Activated CD8-positive, alpha-beta T cell treated with anti-CD3 and anti-CD28 coated beads, Interleukin-2, amount 10 ng/mL, durations not matched to agents 7 days and 5 days (primary cell): ENCODE measurements at places on chromosomes 7 and 10. TPM values are rescaled to one million over a fixed set of nuclear protein-coding genes. Genes with fewer than 3 reads are reported as not detected.

DNA sequence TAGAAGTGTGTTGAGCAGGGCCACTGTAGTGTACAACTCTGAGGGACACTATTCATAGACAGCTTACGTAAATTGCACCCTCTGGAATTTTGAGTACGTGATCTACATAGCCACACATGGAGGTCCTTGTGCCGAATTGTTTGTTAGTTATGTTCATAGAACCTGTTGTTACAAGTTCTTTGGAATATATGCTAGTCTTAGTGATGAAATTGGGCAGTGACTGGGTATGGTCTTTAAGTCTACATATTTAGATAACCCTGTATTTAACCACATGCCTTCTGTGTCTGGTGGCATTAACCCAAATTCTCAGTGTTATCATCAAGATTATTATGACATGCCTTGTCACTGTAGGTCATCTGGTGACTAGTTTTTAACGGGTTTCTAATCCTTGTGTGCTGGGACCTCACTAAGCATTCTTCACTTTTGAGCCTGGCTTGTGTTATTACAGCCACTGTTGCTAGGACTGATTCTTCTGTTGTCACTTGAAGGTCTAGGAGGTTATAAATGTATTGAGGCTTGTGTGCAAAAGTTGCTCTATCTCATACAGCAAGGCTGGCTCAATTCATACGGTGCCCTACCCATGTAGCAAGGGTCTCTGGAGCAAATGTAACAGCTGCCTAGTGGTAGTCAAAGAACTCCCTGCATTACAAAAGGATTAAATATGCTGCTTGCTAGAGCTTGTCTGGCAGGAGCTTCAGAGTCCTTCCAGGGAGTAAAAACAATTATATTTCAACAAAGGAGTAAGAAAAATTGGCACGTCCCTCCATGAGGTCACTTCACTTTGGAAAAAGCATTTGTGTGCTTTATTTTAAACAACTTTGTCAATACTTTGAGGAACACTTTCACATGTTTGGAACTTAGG is 65.4 kb downstream of the CDK14 start:
- no peak for DNase-seq

DNA sequence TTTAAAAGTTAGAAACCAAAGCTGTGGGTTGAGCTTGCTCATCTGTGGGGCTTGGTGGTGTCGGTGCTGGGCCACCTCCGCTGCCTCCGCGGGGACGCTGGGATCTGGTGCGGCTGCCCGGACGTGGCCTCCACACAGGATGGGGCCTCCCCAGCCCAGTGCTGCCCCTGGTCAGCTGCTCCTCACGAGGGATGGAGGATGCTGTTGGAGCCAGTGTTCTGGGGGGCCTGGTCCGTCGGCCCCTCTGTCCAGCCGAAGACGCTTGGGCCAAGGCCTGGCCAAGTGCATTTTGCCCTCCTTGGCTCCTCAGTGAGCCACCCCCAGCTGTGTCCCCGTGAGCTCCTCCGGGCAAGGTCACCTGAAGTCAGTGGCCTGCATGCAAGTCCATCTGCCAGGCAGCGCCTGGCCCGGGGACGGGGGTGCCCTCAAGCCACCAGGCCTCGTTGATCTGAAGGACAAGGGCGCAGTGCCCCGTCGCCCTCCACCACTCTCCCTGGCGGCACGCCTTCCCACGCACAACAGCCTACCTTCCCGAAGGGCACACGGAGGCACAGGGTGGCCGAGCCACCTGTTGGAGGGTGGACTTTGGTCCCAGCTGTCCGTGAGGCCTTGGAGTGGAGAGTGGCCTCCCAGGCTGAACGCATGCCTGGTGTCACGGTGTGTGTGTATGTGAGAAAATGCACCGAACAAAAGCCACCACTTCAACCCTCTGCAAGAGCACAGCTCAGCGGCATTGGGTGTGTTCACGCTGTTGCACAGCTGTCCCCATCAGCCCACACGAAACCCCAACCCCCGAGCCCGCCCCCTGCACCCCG is 27.3 kb downstream of the KNDC1 start:
- DNase-seq: no peak

DNA sequence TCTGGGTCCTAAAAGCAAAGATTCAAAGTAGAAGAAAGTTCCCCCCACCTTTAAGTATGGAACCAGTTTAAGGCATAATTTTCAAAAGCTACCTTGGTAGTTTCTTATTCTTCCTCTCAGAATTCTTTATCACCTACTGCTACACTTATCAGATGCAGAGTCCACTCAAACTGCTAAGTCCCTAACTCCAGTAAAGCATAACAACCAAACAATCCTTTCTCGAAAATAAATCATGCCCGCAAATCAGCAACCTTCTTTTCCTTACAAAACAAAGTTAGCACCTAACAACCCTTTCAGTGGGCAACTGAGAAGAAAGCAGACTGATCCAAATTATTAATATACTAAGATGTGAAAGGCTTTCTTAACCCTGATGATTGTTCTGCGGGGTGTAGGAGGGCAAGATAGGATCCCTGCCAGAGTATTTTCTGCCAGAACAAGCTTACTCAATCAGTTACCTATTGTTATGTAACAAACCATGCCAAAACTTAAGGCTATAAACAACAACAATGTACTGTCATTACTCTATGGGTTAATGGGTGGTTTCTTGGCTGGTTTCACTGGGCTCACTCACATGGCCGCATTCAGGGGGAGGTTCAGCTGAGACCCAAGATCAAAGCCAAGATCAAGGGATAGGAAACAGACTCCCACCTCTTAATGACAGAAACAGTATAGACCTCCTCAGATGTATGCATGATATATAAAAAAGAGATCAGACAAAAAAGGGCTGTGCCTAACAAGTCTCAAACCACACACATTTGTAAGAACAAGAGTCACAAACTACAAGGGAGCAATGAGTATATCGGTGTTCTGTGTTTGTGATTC is 42.0 kb downstream of the CCDC6 start:
- DNase-seq: no peak

PRKAG2 gene
- total RNA-seq: 23.6 TPM
